Neuronal stem cell (in vitro differentiated cells): ENCODE measurements at places on chromosomes 16 and 17.

DNA sequence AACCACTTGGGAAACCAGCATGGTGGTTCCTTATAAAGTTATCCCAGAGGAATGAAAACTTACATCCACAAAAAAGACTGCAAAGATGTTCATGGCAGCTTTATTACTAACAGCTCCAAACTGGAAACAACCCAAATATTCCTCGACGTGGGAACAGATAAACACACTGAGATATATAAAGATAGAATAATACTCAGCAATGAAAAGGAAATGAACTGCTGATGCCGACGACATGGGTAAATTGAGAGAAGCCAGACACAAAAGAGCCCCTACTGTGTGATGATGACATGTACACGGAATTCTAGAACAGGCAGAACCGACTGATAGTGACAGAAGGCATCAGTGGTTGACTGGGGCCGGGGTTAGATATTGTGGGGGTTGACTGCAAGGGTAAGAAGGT, 9.7 kb downstream of the PRCD start:
- DNase-seq: no peak

GRCh38 chr16:10296956-10297340, 88.9 kb upstream of the ATF7IP2 start:
- no peak for DNase-seq

GRCh38 chr16:22220069-22220440, 14.0 kb downstream of the EEF2K start:
- DNase-seq: no peak

DNA sequence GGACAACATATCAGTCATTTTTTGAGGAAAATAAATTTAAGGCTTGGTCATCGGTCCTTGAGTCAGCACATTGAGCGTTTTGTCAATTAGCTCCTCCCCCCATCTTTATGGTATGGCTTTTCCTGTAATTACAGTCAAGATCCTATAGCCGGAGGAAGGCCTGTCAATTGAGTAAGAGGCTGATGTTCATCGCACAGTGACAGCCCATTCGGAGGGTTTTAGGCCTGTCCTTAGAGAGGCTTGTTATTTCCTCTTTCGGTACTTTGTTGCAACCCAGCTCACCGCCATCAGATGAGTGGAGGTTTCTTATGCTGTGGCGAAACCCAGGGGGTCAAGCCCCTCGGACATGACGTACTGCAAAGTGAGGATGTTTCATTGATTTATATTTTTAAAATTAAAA, 395.2 kb downstream of the WWOX start:
- no peak for DNase-seq

GRCh38 chr17:68662037-68662432, 60.9 kb upstream of the FAM20A start:
- no peak for DNase-seq
